ENCODE measurements at places on chromosomes 3 and 15.

GRCh38 chr3:124599147-124599765 is 131.0 kb upstream of the UMPS start:
- DNase-seq, result no peak

- no peak for DNase-seq
These were observed 15.5 kb upstream of the PSTPIP1 start for GRCh38 chr15:76979331-76979925.

DNA sequence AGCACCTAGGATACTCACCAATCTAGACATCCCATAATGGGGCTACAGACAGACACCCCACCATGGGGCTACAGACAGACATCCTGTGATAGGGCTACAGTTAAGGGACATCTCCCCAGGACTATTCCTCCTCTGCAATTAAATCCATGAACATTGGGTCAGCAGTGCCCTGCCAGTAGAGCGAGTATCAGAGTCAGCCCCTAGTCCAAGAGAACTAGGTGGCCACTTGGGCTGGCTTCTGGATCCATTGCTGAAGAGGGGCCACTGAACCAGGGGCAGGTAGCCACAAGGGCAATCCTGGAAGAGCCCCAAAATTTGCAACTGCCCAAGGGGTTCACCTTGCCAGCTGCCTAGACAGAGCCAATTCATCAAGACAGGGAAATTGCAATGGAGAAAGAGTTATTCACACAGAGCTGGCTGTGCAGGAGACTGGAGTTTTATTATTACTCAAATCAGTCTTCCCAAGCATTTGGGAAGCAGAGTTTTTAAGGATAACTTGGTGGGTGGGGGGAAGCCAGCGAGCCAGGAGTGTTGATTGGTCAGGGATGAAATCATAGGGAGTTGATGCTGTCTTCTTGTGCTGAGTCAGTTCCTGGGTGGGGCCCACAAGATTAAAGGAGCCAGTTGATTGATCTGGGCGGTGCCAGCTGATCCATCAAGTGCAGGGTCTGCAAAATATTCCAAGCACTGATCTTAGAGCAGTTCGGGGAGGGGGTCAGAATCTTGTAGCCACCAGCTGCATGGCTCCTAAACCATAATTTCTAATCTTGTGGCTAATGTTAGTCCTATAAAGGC is 170.2 kb upstream of the SMAD3 start:
- no peak for DNase-seq

DNA sequence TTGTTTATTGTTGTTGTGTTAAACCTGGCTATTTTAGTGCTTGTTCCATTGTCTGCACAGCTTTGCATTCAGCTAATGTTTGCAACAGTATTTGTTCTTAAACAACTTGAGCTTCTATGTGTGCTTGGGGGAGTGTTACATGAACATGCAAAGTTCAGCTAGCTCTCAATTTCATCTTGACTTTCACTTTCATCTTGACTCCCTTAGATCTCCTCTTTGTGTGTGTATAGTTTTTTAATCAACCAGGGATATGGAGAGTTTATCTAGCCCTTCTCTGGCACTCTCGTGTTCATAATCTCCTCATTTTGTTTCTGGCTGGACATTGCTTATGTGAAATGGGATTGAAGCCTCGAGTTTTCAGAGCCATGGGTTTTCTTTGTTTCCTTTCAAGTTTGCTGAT is 212.4 kb upstream of the ZBTB20 start:
- DNase-seq, result no peak

DNA sequence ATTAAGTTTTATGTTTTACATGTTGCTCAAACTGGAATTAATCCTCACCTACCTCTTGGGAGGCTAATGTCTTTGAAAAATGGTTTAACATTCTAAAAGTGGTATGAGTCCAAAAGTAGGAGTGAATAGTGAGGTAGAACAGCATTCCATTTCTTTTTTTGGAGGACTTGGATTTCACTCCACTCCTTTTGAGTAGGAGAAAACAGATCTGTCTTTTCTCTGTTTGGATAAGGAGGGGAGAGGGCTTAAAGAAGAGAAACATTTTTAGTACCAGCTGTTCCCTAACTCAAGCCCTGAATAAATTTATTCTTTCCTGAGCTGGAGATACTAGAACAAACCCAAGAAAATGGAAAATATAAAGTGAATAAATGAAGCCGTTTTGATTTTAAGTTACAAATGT is 687.9 kb downstream of the MECOM start:
- no peak for DNase-seq

- DNase-seq, result peak; percentile 34
These were observed 83.3 kb upstream of the KCNH8 start for GRCh38 chr3:19065027-19065426.

- DNase-seq, result peak; percentile 53
These were observed 24.4 kb downstream of the MAGEF1 start for GRCh38 chr3:184687363-184688015.

GRCh38 chr3:126201168-126201567 is 20.8 kb upstream of the ALDH1L1 start:
- no peak for DNase-seq

- no peak for DNase-seq
These were observed 238.3 kb upstream of the FEZF2 start for GRCh38 chr3:62611541-62612240.

DNA sequence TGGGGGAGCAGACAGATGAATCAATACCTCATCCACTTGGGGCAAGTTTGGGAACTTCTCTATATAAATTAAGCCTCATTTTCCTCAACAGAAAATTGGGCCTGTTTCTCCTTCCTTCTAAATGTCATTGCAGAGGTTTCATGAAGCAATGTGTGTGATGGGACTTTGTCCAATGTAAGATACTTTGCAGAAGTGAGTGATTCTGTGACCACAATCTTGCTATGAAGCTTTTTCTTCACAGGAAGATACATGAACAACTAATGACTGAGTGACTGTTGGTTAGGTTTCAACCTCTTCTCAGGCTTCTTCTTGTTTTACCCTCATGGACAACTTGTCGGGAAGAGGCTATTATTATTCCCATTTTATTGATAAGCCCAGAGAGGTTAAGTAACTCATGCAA is 11.0 kb downstream of the TMEM45A start:
- DNase-seq, result no peak
